ENCODE measurements at places on chromosomes 1 and 21. TPM values are rescaled to one million over a fixed set of nuclear protein-coding genes. Genes with fewer than 3 reads are reported as not detected.

Gene ADSS2
- 54.0 TPM for polyA plus RNA-seq

Gene TTC39A
- 9.6 TPM for polyA plus RNA-seq

Gene FCRL1
- polyA plus RNA-seq, result 0.12 TPM

Gene AGMAT
- 39.6 TPM for polyA plus RNA-seq

Gene FCAMR
- polyA plus RNA-seq, result 10.5 TPM

Gene NTMT2
- polyA plus RNA-seq, result 0.11 TPM

Gene KCNN3
- polyA plus RNA-seq, result 2.3 TPM

Gene KANK4
- polyA plus RNA-seq, result 22.1 TPM

Gene ASTN1
- 1.2 TPM for polyA plus RNA-seq

Gene SPAG17
- polyA plus RNA-seq, result 6.9 TPM

Gene ZNF593OS
- 1.2 TPM for polyA plus RNA-seq

Gene GPR25
- polyA plus RNA-seq, result not detected

Gene AMPD1
- polyA plus RNA-seq, result not detected

Gene SLC35F3
- polyA plus RNA-seq, result 0.51 TPM

Gene CFHR1
- not detected for polyA plus RNA-seq

Gene MNDA
- polyA plus RNA-seq, result 4.5 TPM

Gene RAB25
- 55.3 TPM for polyA plus RNA-seq

Gene VWA1
- 61.7 TPM for polyA plus RNA-seq

Gene SPATA6
- polyA plus RNA-seq, result 22.1 TPM

All from renal pelvis (tissue), 12 donors.